Ureter (tissue), 1 donor: ENCODE measurements at places on chromosomes 7 and 10.

DNA sequence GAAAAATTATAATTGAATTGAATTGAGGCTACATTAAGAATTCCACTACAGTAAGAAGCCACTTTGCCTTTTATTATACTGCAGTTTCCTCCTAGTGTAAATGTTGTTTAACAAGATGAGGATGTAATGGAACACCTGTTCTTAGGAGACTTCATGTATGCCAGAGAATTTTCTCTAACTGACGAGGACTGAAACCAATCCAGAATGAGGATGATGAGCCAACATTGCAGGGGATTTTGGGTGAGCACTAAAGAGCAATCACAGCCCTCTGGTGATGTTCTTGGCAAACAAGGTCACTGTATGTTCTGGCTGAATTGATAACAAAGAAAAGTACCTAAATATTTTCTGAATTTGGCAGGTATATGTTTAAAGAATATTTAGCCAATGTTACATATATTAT lies 60.9 kb downstream of the RELN start:
- no peak for DNase-seq

DNA sequence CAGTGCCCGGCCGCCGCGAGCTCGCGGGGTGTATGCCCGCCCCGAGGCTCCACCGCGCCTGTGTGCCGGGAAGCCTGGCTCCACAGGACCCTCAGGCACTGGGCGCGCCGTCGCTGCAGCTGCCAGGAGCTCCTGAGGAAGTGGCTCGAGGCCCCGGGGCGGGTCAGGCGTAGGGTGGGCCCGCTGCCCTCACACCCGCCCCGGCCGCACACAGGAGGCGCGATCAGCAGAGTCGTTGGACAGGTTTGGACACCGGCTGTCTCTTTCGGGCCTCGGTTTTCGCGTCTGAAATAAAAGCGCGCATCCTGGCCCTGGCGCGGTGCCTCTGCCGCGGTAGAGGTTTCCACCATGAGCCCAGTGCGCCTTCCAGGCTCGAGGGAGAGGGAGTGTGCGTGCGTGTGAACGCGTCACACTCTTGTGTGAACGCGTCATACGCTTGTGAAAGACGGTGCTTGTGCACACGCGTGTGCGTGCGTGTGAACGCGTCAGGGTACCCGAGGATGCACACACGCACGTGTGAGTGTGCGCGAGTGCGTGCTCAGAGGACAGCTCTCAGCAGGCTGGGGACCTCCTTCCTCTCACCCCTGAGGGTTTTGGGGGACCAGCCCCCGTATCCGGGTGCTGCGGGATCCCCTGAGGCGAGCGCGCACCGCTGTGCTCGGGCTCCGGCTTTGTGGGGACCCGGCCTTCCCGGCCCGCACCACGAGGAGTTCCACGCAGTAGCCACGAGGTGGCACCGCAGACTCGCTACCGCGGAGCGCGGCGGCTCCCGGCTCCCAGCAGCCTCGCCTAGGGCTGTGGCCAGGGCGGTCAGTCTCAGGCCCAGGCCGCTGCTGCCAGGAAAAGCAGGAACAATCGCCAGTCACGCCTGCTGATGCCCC lies 83.8 kb downstream of the BMS1 start:
- DNase-seq = peak; percentile 81

- DNase-seq = no peak
Measured at GRCh38 chr7:81284576-81284975, 365.7 kb upstream of the SEMA3C start.

DNA sequence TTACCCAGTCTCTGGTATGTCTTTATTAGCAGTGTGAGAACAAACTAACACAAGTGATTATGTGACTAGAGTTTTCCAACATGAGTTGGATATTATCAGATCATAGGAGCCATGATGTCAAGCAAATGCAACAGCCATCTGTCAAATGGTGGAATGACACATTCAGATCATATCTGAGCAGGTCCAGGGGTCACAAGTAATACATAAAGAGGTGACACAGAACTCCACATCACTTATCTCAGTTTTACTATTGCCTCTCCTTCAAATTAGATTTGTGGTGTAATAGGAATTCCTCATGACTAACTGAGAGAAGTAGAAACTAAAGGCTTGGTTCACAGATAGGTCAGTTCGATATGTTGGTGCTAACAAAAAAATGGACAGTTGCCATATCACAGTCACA lies 12.2 kb upstream of the SAMD9L start:
- no peak for DNase-seq

DNA sequence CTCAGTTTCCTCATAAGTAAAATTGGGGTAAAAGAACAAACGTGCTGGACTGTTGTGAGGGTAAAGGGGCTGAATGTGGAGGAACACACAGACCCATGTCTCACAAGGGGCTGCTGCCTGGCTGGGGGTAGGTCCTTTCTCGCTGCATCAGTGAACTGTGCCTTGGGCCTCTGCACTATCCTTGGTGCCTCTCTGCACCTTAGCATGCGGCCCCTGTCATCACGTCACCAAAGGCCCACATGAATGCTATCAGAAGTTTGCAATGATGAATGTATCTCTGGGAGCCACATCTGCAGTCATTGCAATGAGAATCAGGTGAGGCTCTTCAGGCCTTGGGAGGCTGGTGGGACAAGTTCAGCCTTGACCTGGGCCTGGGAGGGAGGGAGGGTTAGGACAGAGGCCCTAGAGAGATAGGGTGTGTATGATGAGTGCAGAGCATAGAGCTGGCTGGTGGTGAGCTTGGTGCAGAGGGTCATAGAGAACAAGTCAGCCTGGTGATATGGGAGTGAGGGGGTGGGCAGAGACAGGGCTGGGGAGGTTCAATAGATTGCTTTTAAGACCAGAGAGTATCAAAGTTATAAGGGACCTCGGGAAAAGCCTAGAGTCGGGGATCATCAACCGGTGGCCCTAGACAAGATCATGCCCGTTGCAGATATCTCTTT lies 308.4 kb downstream of the RPS24 start:
- DNase-seq = peak; percentile 36

GRCh38 chr10:34707656-34708055 lies 107.4 kb downstream of the PARD3 start:
- DNase-seq = no peak

DNA sequence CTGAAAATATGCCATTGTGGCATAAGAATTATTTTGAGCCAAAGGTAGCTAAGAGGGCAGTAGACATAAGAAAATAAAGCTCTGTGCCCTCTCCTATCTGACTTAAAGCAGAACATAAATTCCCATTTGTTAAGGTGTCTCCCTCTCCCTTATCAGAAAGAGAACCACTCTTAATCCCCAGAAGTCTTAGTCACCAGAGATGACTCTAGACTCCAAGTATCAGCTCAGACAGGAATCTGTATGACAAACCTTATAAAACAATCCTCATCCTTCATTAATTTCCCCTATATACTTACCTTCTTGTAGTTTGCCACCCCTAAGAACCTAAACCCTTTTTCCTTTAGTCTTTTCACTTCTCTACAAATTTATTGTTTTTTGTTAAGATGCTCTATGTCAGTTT lies 21.8 kb upstream of the PIP4K2A start:
- DNase-seq = no peak

GRCh38 chr10:129716211-129716681 lies 247.8 kb downstream of the EBF3 start:
- no peak for DNase-seq

GRCh38 chr7:23539494-23539907 lies 7.7 kb upstream of the TRA2A start:
- no peak for DNase-seq

DNA sequence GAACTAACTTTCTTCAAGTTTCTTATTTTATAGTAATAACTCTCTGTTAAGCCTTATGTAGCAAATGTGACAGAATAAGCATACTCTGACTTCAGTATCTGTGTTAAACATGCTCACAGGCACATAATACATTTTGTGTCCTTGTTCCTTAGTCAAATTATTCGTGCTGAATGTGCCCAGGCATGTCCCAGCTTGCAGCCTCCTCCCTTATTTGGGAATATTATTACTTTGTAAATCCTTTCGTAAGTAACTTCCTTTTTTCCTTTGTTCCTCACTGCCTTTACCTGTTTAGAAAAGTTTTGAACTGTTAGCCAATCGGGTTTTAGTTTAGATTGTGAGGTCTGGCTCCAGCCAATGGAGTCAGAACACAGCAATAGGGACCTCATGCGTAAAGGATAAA lies 46.9 kb downstream of the GALNT11 start:
- no peak for DNase-seq

DNA sequence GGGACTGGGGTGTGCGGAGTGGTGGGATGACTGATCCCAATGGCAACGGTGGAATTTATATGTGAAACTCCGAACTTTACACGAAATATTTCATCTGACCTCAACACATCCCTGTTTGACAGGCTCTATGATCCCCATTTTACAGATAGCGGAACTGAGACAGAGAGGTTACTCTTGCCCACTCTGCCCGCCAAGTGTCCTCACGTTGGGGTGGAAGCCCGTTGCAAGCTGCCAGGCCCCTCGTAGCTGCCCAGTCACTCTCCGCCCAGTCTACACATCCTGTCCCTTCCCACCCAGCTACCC lies 397 bp upstream of the NFE2L3 start:
- no peak for DNase-seq

GRCh38 chr10:48693206-48693605 lies 8.5 kb downstream of the WDFY4 start:
- no peak for DNase-seq

DNA sequence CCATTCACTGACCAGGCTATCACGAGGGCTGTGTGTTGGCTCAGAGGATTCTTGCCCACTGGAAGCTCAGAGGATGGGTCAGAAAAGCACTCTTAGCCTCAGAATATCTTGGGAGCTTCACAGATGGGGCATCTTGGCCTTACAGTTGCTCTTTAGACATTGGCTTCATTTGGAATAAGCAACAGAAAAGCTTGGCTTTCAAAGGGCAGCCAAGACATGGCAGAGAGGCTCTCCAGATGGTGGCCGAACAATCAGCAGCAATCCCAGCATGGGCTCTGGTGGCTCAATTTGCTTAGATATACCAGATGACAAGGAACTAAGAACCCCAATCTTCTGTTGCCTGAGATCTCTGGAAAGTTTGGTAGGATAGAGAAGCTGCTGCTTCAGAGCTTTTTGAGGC lies 446.2 kb downstream of the ADRA2A start:
- no peak for DNase-seq

- DNase-seq = no peak
Measured at GRCh38 chr7:83410989-83411591, 237.8 kb downstream of the SEMA3E start.

- no peak for DNase-seq
Measured at GRCh38 chr7:1239803-1240516, 7.3 kb downstream of the UNCX start.

- DNase-seq = no peak
Measured at GRCh38 chr7:2076649-2077064, 156.1 kb downstream of the MAD1L1 start.

DNA sequence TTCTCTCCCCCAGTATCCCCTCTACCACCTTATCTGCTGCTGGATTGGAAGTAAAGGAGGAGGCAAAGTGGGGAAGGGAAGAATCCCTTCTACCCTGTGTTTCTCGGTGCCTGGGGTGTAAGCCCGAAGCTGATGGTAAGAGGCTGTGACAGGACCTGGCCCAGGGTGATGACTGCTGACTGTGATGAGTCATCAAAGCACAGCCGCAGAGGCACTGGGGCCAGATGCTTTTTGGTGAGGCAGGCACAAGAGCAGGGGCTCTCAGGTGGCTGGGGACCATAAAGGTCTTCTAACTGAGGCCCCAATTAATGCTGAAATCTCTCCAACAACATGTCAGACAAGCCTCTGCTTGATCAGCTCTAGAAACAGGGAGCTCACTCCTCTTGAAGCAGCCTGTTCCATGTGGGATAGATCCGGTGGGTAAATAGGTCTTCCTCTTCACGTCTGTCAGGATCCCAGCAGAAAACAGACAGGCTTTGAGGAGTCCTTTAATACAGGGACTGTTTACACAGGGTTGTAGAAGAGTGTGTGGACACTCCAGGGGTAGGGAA lies 86.1 kb upstream of the PCBD1 start:
- DNase-seq = no peak

DNA sequence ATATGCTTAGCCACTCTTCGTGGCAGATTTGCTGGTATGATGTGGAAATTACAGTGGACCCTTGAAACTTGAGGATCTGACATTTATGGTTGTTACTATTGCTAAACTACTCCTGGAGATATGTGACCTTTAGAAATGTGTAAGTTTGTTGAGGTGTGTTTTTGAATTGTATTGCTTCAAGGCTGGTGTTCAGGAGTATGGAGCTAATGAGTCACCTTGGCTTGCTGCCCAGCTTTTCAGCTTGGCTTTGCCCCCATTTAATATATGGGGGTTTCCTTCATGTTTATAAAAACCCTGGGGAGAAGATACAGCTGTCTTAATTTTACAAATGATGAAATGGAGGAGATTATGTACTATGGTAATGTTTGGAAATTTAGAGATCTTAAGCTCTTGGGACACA lies 11.6 kb downstream of the HBP1 start:
- DNase-seq = no peak

DNA sequence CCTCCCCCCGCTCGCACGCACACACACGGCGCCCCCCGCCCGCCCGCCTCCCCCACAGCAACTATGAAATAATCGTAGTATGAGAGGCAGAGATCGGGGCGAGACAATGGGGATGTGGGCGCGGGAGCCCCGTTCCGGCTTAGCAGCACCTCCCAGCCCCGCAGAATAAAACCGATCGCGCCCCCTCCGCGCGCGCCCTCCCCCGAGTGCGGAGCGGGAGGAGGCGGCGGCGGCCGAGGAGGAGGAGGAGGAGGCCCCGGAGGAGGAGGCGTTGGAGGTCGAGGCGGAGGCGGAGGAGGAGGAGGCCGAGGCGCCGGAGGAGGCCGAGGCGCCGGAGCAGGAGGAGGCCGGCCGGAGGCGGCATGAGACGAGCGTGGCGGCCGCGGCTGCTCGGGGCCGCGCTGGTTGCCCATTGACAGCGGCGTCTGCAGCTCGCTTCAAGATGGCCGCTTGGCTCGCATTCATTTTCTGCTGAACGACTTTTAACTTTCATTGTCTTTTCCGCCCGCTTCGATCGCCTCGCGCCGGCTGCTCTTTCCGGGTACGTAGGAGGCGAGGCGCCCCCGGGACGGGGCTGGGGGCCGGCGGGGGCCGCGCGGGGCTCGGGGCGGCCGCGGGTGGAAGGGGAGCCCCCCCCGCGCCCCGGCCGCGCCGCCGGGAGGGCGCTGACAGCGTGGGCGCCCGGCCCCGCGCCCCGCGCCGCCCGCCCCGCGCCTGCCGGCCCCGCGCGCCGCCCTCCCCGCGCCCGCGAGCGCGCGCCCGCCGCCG lies 441 bp downstream of the BMI1 start:
- DNase-seq = no peak

GRCh38 chr7:49763791-49764190 lies 9.6 kb upstream of the VWC2 start:
- DNase-seq = no peak

GRCh38 chr7:158492367-158492764 lies 95.3 kb downstream of the PTPRN2 start:
- DNase-seq = no peak

GRCh38 chr7:75776295-75776971 lies 4.4 kb upstream of the CCL26 start:
- DNase-seq = no peak

GRCh38 chr7:99031496-99031895 lies 112.4 kb downstream of the SMURF1 start:
- DNase-seq = peak; percentile 28

- peak; percentile 44 for DNase-seq
Measured at GRCh38 chr7:50728184-50728583, 54.5 kb downstream of the GRB10 start.
